RWPE1 (cell line): ENCODE measurements at places on chromosomes 2 and 18.
A peak's percentile ranks its signal among the peaks of the same experiment; 100 is the strongest.

DNA sequence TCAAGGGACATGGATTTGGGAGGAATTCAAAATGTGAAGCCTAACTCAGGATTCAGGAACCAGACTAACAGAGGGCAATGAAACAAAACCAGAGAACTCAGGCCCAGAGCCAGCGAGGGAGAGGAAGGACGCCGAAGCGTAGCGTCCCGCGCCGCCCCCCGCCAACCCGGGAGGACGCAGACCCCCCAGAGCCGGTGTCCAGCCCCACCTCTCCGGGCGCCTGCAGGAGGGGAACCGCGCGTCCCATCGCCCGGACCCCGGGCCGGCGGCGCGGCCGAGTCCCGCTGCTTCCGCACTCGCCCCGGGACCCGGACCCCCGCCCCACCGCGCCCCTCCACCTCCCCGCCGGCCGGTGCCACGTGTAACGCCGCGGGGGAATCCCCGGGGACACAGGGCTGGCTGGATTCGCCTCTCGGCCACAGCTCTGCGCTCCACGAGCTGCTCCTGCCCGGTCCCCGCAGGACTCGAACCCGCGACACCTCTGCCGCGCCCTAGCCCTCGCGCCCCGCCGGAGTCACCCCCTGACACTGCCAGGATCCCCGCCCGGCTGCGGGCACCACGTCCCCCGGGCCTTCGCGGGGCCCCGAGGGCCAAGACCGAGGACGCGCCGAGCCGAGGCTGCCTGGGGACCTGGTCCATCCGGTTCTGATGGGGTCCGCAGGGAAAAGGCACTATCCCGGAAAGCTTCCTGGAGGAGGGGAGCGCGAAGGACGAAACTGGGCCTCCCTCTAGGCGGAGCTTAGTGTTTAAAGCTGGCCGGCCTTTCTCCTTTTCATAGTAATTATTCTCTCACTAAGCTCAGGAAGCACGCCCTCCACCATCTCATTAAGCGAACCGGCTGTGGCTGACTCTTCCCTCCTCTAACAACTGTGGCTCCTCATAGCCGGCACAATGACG, 40.4 kb upstream of the FAM124B start:
- peak; percentile 9 for DNase-seq

- no peak for DNase-seq
These were observed 288.8 kb upstream of the SLC14A2 start for GRCh38 chr18:45326505-45326904.

GRCh38 chr18:34085140-34085739, 139.5 kb downstream of the NOL4 start:
- DNase-seq = no peak

DNA sequence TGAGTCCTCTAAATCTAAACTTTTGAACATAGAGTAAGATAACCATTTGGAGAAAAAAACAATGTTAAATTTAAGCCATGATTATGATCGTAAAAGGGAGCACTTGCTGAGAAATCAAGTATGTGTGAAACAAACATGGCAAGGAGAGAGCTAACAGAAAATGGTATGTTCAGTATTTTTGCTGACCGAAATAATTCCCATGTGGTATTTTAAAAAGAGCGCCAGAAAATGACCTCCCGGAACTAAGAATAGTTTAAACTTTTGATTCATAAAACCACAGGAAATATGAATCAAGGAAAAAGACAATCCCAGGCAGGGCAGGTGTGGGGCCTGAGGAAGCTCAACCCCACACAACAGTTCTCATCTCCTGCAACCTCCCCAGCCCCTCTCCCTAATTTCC, 74.2 kb downstream of the DOCK10 start:
- DNase-seq = no peak

DNA sequence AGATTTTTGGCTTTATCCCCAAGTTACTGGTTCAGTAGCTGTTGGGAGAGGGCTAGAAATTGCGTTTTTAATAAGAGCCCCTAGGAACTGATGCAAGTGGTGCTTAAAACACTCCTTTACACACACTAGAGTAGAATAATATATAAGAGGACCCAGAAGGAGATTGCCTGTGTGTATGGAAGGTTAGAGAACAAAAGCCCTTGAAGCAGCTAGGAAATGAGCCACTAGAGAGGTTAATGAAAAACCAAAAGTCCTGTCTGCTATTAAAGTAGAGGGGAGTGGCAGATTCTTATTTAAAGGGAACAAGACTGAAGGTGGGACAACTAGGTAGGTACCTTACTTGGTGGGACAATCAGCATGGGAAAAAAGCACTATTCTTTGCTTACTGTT, 14.4 kb upstream of the SLC39A10 start:
- no peak for DNase-seq

GRCh38 chr2:224208443-224208842, 169.4 kb upstream of the SERPINE2 start:
- DNase-seq = no peak

GRCh38 chr2:42216694-42217093, 47.5 kb downstream of the EML4 start:
- peak; percentile 24 for DNase-seq

DNA sequence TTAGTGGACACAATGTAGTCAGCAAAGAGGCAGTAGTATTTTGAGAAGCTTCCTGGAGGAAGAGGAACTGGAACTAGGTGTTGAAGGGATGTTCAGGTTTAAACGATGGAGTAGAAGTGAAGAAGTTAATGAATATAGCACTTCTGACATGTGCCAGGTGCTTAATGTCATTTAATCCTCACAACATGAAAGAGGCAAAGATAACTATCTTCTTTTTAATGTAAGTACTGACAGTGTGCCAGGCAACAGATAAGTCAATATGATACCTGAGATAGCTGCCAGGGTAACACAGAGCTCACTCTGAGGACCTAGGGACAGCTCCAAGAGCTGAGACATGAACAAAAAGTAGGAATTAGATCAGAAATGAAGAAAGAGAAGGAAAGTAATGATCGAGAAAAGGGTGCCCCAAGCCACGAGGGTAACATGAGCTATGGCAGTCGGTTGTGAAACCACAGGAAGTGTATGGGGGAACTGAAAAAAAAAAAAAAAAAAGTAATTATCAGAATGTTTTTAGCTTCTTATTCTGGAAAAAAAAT, 140.7 kb downstream of the RNF144A start:
- DNase-seq = no peak
